Progenitor cell of endocrine pancreas (in vitro differentiated cells): ENCODE measurements at places on chromosomes 2 and 18. TPM values are rescaled to one million over a fixed set of nuclear protein-coding genes. Genes with fewer than 3 reads are reported as not detected.

GRCh38 chr18:13465476-13465875, 246.9 kb downstream of the LDLRAD4 start:
- no peak for DNase-seq

DNA sequence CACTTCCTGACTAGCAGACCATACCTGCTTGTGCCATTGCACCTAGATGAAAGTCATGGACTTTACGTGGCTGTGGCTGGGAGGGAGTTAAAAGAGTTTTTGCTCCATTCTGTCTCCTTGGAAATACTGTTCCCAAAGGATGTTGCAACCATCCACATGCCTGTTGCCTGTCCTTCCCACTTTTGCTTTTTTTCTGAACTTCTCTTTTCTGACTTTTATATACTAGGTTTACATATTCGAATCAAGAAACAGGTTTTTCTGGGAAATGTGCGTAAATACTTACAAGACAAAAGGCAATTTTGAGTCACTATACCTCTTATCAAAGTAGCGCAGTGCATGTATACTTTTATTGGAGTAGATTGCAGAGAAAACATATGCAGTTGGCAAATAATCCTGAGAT, 244.8 kb downstream of the PRKCE start:
- no peak for DNase-seq

DNA sequence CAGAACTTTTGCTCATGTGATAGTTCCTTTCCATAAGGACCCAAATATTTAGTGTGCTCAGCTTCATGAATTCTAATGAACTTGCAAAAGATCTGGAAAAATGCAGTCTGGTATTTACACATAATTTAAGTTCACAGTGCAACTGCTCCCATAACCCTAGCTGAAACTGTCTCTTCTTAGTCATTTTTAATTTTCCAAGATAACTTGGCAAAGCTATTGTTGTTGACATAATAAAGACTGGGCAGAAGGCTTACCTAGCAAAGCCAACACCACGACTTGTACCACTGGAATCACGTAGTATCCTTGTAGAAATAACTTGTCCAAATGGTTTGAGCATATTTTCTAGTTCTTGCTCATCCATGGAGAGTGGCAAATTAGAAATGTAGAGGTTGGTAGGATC, 103.0 kb upstream of the ITGB6 start:
- DNase-seq = no peak

DNA sequence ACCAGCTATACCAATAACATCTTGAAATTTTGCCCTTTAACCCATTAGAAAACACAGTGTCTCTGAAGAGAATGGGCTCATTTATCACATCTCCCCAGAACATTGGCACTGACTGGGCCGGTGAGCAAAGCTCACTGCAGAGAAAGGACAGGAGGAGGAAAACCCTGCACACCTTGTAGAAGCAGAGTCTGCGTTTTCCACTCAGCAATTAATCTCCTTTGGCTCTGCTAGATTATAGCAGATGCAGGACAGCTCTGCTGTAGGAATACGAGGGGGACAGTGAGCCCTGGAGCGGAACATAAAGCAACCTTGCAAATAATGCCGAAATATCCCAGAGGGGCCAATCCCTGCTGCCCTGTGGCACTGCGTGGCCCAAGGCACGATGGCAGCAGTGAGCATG, 113.9 kb downstream of the TSN start:
- DNase-seq = no peak

Gene EML6
- 2.6 and 4.0 TPM in 2 replicates for total RNA-seq

Gene ADI1
- total RNA-seq = 41.8 and 46.6 TPM in 2 replicates

DNA sequence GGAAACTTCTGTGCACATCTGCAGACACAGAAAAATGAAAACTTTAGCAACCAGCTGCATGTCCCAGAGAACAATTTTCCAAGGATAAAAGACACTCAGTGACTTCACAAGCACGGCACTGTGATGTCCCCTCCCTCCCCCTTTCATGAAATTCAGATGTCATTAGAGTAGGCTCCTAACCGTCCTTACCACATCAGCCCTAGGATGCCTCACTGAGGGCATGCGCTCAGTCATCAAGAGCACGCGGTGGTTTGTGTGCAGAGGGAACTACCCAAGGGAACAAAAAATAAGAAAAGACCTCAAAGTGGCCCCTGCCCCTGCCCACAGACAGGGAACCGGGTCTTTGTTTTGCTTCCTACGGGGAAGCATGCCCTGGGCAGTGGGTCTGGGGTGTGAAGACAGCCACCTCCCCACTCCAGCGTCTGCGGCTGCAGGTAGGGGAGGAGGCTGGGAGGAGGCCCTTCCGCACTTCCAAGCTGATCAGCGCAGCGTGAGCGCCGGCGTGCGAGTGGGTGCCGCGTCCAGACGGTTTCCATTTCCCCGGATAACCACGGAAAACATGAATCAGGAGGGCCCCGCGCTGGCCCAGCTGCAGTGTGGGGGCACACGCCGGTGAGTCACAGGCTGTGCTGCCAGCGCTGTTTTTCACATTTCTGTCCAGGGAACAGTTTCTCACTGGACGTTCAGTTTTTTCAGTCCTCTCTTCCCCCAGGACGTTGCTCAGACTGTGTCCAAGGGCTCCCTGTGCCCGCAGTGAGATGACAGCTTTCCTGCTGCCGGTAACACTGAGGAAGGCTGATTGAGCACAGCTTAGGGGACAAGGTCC, 70.6 kb downstream of the COPS8 start:
- DNase-seq = no peak

Gene IL1RL2
- not detected in 2 replicates for total RNA-seq

Gene MYCN
- 15.5 and 17.6 TPM in 2 replicates for total RNA-seq

DNA sequence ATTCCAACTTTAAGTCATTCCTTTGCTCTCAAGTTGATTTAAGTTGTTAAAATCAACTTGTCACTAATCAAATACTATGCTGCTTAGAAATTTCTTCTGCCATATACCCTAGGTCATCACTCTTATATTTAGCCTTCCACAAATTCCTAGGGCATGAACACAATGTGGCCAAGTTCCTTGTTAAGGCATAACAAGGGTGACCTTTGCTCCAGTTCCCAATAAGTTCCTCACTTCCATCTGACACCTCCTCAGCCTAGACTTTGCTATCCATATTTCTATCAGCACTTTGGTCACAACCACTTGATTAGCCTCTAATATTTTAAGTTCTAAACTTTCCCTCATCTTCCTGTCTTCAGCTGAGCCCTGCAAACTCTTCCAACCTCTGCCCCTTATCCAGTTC, 9.9 kb upstream of the TMEM37 start:
- DNase-seq = no peak

DNA sequence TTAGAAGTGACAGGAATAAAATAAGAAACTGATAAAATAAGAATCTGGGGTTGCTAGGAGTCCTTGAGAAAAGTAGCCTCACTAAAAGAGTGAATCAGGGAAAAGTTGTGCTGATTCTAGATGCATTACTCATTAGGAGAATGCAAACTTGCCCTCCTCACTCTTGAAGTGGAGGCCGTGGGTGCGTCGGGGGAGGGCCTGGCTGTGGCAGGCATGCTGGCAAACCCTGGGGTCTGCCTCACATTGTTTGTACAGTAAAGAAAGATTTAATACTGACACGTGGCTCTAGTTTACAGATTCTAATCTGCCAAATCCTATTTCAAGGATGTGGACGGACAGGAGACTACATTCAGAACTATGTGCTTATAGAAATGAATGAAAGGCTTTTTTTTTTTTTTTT, 41.9 kb downstream of the TANC1 start:
- no peak for DNase-seq

GRCh38 chr18:48410095-48410920, 1.1 kb upstream of the ZBTB7C start:
- DNase-seq = peak; percentile 89

GRCh38 chr2:204315236-204315662, 230.0 kb upstream of the PARD3B start:
- no peak for DNase-seq

DNA sequence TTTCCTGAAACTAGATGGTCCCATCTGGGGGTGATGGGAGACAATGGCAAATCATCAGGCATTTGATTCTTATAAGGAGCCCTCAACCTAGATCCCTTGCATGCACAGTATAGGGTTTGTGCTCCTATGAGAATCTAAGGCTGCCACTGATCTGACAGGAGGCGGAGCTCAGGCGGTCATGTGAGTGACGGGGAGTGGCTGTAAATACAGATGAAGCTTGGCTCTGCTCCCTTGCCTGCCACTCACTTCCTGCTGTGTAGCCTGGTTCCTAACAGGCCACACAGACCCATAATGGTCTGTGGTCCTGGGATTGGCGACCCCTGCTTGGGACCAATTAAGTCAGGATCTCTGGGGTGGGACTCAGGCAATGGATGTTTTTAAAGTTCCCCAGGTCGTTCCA, 293.4 kb downstream of the ZNF521 start:
- DNase-seq = no peak

DNA sequence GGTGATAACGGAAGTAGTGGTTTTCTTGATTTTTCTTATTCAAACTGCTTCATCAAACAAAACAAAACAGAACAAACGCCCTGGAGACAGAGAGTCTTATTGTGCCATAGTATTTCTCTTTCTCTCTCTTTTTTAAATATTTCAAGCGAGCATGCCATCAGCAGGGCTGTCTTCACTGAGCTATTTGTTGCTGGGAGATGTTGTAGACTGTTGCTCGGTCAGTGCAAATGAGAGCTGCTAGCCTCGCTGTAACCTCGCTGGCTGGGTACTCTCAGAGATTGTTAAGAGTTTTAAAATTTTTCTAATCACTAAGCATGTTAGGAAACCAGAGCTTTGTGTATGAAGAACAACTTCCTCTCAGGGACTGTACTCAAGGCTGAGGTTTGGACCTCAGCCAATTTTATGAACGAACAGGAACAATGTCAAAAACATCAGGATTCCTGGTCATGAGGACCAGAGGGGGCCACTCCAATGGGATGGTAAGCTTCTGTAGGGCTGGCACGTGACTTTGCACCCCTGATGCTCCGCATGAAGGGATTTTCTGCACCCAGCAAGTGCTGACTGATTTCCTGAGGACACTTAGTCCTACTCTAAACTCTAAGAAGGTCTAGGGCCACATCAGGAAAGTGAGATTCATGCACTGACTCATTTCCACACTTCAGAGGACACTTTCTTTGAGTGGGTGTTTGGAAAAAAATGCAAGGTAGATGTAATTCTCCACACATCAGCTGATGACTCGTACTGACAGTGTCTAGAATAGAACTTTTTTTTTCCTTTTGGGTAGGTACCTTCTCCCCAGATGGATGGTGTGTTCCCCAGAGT, 59.8 kb upstream of the IL1R1 start:
- no peak for DNase-seq

Gene CNTNAP5
- 5.3 and 8.9 TPM in 2 replicates for total RNA-seq

- no peak for DNase-seq
Measured at GRCh38 chr18:5444269-5444668, 99.5 kb downstream of the EPB41L3 start.

DNA sequence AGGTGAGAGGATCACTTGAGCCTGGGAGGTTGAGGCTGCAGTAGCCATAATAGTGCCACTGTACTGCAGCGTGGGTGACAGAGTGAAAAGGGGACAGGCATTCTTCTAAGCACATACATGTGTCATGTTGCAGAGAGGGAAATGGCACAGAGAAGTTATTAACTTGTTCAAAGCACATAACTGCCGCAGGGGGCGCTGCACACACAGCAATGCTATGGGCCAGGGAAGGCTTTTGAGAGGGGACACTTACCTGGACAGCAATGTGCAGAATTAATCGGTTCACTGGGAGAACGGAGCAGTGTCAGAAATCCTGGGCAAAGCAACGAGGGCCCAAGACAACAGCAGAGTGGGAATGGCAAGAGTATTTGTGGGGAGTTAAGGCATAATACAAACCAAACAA, 2.4 kb downstream of the SCYGR8 start:
- DNase-seq = no peak

GRCh38 chr2:188495969-188496431, 204.3 kb downstream of the GULP1 start:
- no peak for DNase-seq

- peak; percentile 30 for DNase-seq
Measured at GRCh38 chr18:65753520-65753919, 2.7 kb downstream of the CDH7 start.

- DNase-seq = no peak
Measured at GRCh38 chr2:235497096-235497495, 3.3 kb downstream of the AGAP1 start.

DNA sequence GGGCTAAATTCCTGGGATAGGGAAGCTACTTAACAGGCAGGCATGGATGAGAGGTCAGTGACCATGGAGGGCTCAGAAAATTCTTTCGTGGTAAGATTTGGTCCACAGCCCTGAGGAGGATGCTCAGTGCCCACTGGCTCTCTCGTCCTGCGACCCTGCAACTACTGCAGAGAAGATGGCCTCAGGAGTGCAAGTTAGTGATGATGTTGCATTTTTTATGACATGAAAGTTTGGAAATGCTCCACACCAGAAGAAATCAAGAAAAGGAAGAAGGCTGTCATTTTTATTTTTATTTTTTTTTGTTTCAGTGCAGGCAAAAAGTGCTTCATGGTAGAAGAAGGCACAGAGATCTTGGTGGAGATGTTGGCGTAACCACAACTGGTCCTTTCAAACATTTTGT, 238.6 kb upstream of the PARD3B start:
- no peak for DNase-seq

- no peak for DNase-seq
Measured at GRCh38 chr2:240237609-240238174, 97.2 kb upstream of the OTOS start.

DNA sequence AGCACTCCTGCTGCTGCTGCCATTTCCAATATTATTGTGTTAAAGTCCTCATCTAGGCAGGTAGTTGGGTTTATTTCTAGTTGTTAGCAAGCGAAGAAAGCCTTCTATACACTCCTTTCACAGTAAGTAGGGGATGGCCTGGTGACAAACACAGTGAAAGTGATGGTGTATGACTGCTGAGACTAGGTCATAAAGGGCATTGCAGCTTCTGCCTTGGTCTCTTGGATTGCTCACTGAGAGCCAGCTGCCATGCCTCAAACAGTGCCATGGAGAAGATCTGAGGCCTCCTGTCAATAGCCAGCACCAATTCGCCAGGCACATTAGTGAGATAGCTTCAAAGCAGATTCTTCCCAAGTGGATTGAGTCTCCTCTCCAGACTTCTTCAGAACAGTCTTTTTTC, 27.6 kb upstream of the MSTN start:
- DNase-seq = no peak

Gene TCF7L1
- total RNA-seq = 57.2 and 62.7 TPM in 2 replicates

DNA sequence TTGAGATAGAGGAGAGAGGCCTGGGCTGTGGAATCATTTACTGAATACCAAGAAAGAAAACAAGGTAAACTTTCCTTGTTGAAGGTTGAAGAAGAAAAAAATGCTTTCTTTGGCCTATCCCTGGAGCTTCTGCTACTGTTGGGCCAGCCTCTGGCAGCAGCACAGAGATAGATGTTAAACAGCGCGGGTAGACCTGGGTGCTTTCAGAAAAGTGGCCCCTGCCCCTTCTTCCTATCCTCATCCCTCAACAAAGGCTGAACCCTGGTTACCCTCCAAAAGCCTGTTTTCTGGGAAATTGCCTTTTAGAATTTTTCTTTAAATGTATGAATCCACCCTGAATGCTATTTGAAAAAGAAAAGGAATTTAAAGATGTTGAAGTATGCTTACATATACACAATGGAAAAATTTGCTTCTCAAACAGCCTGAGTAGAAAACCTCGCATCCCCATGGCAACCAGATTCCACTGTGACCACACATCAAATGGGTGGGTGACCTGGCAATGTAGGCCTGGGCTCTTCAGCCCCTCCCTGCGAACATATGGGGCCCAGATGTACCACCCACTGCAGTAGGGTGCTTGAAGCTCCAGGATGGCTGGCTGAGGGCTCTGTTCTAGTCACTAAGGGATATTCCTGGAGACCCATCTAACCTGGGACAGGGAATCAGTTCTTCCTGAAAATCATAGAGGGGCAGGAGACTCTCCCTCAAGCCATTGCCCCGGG, 23.4 kb upstream of the CHRNA1 start:
- DNase-seq = no peak
